ENCODE measurements at places on chromosomes 1 and 21.

DNA sequence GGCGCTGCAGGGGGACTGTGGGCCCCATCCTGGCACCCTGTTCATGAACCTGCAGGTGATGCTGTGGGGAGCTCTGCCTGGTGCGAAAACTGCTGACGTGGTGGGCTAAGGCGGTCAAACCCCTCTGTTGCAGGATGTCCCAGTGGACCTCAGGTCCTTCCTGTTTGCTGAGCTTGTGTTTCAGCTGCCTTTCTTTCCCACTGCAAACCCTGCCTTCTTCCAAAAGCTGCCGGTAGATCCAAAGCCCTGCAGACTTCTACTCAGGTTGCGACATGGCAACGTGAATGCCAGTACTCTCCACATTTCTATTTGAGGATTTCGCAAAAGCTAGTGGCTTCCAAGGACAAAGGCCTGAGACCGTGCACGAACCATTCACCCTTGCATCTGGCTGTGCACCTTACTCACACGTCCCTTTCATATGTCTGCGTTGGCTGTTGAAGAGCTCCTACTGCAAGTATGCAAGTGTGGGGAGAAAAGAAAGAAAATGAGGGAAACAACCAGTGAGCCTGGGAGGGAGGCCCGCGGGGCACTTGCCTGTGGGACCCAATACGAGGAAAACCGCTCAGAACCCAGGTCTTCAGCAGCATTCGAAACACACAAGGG is 6.2 kb upstream of the RRP1 start:
- no peak for DNase-seq

GRCh38 chr1:245419461-245419978 is 264.7 kb downstream of the KIF26B start:
- no peak for DNase-seq

DNA sequence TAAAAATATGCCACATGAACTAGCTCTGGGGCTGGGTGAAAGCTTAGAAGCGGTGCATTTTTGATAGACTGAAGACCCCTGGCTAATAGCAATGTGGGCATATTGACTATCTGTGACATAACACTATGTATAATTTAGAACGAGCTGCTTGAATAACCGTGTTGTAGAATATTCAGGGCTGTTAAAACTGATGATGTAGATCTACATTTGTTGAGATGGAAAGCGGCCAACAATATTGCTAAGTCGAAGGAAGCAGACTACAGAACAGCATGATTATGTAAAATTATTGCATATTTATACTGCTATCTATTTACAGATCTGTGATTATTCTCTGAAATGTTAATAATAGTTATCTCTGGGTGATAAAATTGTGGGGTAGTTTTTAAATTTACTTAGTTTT is 41.1 kb upstream of the BCL10 start:
- no peak for DNase-seq

DNA sequence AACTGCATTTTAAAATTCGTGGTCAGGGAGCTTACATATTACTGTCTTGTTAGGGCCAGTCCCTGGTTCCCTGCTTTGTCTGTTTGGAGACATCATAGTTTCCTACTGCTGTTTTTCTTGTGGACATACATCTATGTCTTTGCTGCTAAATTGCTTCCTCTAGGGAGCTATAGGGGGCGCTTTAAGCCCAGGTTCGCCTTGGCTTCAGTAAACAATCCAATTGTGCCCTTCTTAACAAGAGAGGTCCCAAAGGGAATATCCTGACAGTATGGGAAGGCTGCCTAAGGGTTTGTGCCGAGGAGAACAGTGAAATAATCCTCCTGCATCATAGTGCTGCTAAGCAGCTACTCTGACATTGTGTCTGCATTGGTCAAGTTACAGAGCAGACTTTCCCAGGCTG is 112.5 kb downstream of the USH2A start:
- no peak for DNase-seq

GRCh38 chr21:46469275-46469674 is 10.6 kb downstream of the DIP2A start:
- DNase-seq = no peak

- no peak for DNase-seq
Measured at GRCh38 chr1:216293683-216294082, 129.6 kb downstream of the USH2A start.

GRCh38 chr1:208083016-208083714 is 161.0 kb downstream of the PLXNA2 start:
- no peak for DNase-seq

- DNase-seq = no peak
Measured at GRCh38 chr21:44925378-44925755, 4.7 kb upstream of the ITGB2 start.

DNA sequence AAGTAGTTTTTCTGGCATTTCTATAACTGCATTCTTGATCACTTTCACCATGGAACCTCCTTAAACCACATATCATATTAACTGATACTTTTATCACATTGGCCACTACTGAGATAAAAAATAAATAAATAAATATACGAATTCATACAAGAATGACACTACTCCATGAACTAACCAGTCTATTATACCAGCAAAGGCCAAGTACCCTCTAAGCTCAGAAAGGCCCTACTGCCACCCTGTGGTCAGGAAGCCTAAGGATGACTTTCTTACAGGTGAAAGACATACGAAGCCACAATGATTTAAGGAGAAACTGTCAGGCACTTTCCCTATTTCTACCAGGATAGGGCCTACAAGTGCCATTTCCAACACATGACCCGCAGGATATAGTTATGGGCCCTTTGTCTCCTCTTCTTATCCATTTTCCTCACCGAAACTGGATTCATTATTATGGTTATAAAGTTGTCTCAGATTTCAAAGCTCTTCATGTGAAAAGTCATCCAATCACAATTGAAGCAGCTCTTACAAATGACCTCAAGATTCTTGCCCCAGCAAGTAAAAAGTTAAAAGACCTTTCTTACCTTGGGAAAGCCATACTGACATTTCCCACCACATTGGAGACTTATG is 23.9 kb downstream of the DNAJC8 start:
- DNase-seq = no peak

- DNase-seq = no peak
Measured at GRCh38 chr1:241250465-241250864, 106.5 kb downstream of the RGS7 start.

Measured in pancreas (tissue), 10 donors.